Fibroblast of skin of right biceps (primary cell): ENCODE measurements at places on chromosomes 11 and 22.
A peak's percentile ranks its signal among the peaks of the same experiment; 100 is the strongest.

GRCh38 chr11:116862185-116862584 is 24.8 kb upstream of the APOA1 start:
- DNase-seq: no peak

- DNase-seq: no peak
Observed at GRCh38 chr11:106840947-106841346, 177.3 kb downstream of the GUCY1A2 start.

DNA sequence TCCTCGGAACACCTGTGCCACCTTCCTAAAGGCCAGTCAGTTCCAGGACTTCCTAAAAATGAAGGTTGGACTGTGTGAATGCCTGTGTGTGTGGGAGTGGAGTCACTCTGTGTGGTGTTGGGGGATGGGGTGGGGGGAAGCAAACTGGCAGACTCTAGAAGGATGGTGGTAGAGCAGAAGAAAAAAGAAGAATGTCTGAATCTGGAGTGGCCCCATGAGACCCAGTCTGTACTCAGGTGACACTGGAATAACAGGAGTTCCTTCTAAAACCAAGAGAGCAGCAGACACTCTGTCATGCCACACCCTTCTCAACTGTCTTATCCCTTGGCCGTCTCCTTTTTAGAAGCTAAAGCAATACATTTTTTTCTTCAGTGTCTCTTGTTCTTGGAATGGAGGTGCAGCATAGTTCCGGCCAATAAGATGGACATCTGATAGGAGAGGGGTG is 82.9 kb downstream of the MAML2 start:
- DNase-seq: no peak

- DNase-seq: no peak
Observed at GRCh38 chr11:13134066-13134465, 125.0 kb downstream of the RASSF10 start.

- no peak for DNase-seq
Observed at GRCh38 chr22:43878831-43879550, 12.8 kb downstream of the PNPLA5 start.

DNA sequence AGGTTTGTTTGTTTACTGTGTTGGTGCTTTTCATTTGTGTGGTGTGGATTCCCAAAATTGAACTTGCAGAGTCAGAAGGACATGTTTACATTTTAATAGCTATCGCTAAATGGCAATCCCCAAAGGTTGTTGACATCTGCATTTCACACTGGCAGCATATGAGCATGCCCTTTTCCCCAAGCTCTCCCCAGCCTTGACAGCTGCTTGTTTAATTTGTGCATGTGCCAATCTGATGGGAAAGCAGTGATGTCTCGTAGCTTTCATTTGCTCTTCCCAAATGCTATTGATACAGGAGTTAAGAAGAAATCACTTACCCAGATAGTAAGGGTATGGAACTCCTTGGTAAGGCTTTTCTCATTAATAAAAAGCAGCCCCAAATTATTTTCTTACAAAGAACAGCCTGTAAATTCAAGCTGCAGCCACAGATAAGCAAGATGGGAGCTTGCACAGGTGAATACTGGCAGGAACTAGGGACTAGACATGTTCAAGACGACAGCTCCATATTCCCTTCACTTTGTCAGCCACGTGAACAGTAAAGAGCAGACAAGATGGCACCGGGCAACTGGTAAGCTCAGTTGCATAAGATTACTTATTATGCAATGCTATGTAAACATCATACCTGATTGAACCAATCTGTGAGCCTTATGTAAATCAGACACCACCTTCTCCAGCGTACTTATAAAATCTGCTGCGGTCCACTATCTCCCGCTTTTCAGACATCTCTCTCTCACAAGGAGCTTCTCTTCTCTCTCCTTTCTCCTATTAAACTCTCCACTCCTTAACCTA is 87.4 kb downstream of the IGLL5 start:
- no peak for DNase-seq

DNA sequence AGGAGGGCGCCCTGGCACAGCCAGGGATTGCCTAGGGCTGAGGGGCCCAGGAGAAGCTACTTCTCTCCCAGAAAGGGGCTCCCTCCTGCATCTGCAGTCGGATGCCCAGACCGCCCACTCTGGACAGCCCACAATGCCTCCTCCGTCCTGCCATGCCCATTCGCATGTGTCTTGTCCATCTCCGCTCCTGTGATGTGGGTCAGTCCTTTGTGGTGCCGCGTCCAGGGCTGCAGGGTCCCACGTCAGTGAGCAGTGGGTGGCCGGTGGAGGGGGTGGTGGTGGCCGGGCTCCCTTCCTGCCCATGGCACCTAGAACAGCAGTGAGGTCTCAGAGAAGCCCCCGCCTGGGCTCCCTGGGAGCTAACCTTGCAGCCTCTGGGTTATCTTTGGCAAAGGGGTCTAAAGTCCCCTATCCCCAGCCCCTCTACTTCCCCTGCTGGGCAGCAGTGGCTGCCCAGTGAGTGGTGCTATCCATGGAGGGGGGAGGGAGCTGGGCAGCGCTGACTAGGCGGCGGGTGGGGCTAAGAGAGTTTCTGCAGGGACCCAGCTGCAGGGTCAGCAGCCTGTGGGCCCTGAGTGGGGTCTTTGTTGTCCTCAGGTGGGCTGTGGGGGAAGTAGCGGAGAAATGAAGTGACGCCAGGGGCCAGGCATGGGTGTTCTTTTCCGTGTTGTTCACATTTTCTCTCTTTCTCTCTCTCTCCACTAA is 41.1 kb downstream of the KCNC1 start:
- no peak for DNase-seq

GRCh38 chr11:1410366-1411291 is 20.9 kb downstream of the BRSK2 start:
- no peak for DNase-seq

GRCh38 chr11:12674936-12675696 is 895 bp downstream of the TEAD1 start:
- peak; percentile 35 for DNase-seq

GRCh38 chr11:38718049-38718448 is 2120.0 kb upstream of the RAG2 start:
- no peak for DNase-seq

- peak; percentile 38 for DNase-seq
Observed at GRCh38 chr11:109695696-109696095, 273.7 kb downstream of the C11orf87 start.

DNA sequence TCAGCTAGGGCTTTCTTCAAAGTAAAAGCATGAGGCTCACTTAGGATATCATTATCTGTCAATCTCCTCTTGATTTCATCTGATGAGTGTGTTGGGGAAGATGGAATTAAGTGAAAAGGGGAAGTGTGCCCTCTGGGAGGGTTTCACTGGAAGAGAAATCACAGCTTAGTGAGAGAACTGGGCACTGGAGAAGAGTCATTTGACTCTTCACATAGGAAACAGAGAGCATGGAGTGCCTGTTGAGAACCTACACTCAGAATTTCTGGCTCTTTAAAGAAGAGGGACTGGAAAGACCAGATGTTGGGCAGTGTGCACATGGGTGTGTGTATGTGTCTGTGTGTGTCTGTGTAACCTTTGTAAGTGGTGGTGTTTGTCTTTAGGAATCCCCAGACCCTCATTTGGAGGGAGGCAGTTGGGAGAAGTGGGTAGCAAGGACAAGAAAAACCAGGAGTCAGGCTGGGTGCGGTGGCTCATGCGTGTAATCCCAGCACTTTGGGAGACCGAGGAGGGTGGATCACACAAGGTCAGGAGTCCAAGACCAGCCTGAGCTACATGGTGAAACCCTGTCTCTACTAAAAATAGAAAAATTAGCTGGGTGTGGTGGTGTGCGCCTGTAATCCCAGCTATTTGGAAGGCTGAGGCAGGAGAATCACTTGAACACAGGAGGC is 10.0 kb downstream of the STX3 start:
- DNase-seq: no peak

DNA sequence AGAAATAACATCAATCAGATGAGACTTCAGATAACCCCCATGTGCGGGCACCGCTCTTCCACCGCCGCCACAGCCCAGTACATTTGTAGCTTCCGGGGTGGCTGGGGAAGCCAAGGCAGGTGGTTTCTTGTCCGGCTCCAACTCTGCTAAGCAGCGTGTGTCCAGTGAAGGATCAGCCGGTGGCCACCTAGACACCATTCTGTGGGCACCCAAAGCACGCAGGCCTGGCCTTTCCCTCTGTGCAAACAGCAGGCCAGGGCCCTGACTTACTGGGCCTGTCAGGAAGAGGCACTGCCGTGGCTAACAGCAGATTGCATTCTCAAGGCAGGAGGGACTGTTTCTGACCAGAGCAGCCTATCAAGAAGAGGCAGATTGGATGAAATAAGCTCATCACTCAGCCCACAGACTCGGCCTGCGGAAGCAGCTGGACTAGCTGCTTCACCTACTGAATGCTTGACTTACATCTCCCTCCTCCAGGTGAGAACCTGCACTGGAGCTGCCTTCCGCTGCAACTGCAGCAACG is 74.8 kb downstream of the ETS1 start:
- DNase-seq: no peak

GRCh38 chr11:36240801-36241200 is 48.4 kb downstream of the COMMD9 start:
- no peak for DNase-seq

GRCh38 chr11:65918211-65919140 is at the start of gene C11orf68:
C11orf68 (minus strand) TSS chr11:65919062; CDS start chr11:65919031, 31 bp downstream.
- no peak for DNase-seq

- DNase-seq: peak; percentile 6
Observed at GRCh38 chr22:44361391-44362126, 48.8 kb upstream of the SHISAL1 start.

DNA sequence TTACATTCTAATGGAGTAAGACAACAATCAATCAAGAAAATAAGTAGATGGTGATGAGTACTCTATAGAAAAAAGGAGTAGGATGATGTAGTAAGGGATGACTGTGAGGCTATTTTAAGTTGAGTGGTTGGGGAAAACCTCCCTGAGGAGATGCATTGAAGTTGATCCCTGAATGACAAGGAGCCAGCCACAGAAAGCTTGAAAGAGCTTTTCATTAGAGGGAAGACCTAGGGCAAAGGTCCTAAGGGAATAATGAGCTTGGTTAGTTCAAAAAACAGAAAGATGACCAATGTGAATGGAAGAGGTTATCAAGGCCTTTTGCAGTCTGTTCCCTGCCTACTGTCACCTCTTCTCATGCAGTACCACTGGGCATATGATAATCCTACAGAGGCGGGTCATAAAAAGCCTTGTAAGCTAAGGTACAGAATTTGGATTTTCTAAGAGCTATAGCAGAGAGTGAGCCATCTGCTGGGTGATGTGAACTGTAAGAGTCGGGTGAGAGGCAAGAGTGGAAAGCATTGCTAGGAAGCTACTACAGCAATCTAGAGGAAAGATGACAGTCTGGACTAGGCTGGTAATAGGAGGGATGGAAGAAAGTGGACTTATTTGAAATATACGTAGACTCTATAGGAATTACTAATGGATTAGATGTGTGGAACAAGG is 3.1 kb downstream of the PPP2R1B start:
- peak; percentile 33 for DNase-seq
